ENCODE measurements at places on chromosomes 4 and X.

- DNase-seq: no peak
These were observed 60.7 kb downstream of the BLTP1 start for GRCh38 chr4:122212880-122213279.

- peak; percentile 8 for DNase-seq
These were observed 135.0 kb upstream of the TENT5D start for GRCh38 chrX:80285131-80285773.

DNA sequence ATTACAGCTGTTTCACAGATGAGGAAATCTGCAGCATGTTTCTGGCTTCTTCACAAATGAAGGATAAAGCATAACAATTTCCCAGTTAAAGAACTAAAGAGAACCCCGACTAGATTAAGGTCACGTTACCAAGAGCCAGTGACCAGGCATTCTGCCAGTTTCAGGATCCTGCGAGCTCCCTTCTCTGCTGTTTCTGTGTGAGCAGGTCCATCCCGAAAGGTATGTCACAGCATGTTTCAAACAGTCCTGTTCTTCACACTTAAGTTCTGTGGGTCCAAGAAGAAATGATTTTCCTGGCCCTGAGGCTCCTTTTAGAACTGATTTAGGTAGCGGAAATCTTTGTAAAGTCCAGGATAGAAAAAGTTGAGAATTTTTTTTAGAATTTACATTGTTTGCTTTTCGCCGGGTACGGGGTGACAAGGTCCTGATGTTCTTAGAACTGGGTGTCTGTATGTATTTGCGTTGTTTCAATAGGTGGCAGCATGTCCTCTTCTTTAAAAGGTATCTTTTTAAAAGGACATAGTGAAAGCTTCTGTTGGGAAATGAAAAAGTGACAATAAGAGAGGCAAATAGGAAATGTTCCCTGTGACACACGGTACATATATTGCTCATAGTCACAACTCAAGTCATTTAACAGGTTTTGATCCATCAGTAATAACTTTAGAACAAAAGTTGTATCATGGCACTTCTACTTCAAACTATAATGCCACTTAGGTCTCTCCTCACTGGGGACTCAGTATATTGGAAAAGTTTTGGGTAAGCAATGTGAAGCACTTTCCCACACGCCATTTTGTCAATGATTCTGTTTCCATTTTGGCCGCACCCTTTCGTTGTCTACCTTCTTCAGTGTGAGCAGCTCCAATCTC, 18.4 kb downstream of the IL21 start:
- DNase-seq: no peak

DNA sequence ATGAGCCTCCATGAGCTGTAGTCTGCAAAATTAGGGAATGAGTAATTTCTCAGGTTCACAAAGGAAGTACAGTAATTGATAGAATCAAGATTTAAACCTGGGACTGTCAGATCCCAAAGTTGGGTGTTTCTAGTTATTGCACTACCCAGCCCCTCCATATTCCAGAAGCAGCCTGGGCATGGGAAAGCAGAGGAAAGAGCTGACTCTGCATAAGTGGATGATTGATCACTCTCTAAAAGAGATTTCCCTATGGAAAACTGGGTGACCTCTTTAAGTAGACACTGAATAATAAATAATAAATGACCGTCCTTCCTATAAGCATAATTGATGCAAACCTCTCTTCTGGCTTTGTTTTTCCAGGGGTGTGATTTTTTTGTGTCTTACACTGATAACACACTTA, 5.2 kb downstream of the NAAA start:
- DNase-seq: no peak

- DNase-seq: no peak
These were observed 1232.0 kb downstream of the STIM2 start for GRCh38 chr4:28092610-28093009.

DNA sequence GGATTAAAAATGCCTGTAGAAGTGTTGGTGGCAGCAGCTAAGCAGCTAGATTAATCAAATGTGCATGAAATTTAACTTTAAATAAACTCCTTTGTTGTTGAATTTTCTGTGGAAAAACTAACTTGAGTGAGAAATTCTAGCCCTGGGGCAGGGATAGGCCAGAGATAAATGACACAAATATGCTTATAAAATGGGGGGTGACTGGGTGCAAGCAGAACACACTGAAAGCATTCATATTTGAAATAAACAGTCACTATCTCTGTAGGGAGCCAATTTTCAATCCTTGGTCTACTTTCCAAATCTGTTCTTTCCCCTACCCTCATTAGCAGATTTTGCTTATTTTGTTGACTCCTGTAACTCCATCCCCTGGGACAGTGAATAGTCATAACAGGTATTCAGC, 47.9 kb downstream of the RBPJ start:
- no peak for DNase-seq

DNA sequence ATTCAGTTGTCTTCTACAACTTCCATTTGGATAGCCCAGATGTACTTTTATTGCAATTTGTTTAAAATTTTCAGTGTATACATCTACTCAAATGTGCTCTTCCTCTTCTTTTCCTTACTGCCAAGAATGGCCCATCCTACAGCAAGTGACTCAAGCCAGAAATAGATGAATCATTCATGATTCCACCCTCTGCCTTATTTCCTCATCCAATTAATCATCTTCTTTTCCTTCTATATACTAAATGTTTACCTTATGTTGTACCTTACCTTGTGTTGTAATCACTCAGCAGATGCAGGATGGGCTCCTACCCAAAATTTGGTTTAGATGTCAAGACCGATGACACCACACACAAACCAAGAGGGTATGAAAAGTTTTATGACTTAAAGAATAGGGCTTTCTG, 437.8 kb downstream of the GRXCR1 start:
- no peak for DNase-seq

DNA sequence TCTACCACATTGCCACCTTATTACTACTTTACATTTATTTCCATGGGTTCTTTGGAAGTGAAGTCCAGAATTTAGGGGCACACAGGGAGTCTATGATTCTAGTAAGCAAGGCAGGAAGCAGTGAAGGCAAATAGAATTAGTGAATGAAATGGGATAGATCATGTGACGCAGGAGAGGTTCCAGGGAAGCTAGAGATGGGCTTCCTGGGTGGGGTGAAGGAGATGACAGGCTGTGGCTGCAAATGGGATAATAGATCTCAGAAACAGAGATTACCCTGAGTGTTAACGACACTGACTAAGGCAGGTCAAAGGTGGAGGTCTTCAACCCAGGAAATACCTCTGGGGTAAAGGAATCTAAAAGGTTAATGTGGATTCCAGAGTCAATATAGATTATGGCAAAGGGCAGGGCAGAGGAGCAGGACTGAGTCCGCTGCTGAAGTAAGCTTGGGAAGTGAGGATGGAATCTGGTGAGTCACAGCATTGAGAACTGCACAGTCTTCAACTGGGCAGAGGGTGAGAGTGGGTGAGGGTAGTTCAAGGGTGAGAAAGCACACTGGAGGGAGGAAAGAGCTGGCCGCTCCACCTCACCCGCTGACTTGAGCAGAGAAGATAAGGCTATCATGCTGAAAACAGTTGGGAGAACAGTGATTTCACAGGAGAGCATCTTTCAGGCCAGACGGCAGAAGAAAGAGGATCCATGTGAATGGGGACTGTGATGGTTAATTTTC, 70.8 kb downstream of the ANXA3 start:
- DNase-seq: no peak

- no peak for DNase-seq
These were observed 996.5 kb downstream of the CCSER1 start for GRCh38 chr4:91123742-91124141.

- no peak for DNase-seq
These were observed 123.9 kb downstream of the PDLIM5 start for GRCh38 chr4:94575652-94576051.

- DNase-seq: peak; percentile 6
These were observed 6.3 kb downstream of the MXD4 start for GRCh38 chr4:2255501-2256155.

DNA sequence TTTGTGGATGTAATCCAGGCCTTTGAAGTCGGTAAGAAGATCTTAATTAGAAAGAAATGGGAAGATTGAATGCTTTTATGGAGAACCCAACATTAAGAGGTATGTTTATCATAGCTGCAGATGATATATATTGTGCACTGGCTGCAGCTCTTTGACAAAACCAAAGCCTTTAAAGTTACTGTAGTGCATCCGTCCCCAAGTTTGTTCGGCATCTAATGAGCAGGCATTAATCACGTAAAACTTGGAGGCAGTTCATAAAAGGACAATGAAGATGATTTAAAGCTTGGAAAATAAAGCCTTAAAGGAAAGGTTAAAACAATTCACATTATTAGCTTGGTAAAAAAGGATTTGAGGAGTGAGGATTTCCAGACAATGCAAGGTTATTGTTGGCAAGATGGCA, 150.8 kb upstream of the ARX start:
- no peak for DNase-seq

GRCh38 chr4:61501812-61502211, 301.7 kb downstream of the ADGRL3 start:
- no peak for DNase-seq

DNA sequence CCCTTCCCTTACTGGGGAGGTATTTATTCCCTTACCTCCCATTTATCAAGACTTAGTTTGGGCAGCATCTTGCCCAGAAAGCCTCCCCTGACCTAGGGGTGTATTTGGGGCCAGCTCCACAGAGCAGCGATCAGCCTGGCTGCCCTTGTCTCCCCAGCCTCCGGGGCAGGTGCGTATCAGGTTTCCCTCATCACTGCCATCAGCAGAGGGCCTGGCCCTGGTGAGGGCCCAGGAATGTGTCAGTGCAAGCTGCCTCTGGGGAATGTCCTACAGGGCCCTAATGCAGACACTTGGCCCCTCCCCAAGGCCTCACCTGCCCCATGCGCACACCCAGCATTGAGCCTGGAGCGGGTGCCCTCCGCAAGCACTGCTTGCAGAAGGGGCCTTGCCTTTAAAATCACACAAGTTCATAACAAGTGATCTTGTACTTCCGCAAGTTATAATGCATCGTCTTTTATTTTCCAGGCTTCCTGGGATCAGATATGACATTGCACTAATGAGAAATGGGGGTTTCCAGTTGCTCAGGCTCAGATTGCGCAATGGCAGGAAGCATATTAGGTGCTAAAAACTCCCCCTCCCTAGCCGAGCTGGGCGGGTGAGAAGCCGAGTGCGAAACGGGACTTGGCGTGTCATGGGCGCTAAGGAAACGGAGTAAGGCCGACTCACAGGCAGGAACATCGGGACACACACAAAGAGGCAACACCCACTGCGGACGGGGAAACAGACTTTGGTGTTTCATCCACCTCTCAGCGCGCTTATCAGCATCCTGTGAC, 25.4 kb upstream of the AFAP1 start:
- DNase-seq: peak; percentile 83

- no peak for DNase-seq
These were observed 44.4 kb upstream of the TAPT1 start for GRCh38 chr4:16270454-16271328.

- no peak for DNase-seq
These were observed 30.8 kb downstream of the GPC4 start for GRCh38 chrX:133384454-133384853.

- DNase-seq: no peak
These were observed 181.0 kb downstream of the LDB2 start for GRCh38 chr4:16717266-16717970.

DNA sequence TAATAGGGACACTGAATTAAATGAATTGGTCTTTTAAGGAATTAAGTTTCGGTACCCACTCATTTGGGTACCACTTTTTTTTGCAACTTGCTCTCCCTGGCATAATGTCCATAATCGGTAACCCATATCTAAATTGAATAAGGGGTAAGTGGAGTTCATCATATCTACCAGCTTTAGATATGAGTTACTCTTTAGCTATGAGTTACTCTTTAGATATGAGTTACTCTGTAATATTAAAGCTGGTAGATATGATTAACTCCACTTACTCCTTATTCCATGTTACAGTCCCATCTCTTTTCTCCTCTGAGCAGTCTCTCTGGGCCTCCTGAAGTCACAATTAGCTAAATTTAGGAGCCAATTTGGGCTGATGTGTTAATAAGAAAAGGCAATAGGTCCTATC, 85.7 kb downstream of the TEX13C start:
- no peak for DNase-seq

GRCh38 chr4:181613200-181613599, 630.0 kb upstream of the TENM3 start:
- DNase-seq: no peak

- no peak for DNase-seq
These were observed 19.6 kb downstream of the FGFR3 start for GRCh38 chr4:1812720-1813119.

DNA sequence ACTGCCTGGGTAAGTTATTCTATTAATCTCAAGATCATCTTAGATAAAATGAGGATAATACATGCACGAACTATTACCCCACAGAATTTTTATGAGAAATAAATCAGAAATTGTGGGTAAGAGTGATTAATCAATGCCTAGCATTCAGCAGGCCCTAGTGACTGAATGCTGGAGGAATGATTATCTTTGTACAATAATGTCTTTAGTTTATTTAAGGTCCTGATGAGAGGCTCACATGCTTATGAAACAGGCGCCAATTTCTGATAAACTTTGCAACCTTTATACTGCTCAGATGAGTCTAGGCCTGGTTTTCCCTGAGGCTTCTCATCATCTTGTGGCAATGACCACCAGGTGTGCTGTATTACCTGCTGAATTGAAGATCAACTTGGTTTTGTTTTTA, 27.8 kb upstream of the BMP2K start:
- no peak for DNase-seq

DNA sequence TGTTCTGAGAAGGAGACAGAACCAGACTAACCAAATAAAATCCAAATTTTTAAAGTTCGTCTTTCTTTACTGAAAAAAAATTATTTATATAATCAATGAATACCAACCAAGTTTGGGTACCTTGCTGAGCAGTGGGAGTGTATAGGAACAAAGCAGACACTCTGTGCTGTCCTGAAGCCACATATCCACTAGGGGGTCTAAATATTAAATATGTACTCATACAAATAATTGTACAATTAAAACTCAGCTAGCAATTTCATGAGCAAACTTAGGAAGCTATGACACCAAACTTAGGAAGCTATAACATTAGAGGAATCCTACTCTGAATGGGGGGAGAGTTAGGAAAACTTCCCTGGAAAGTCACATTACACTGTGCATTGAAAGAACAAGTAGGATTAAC, 582.0 kb upstream of the EPHA5 start:
- DNase-seq: no peak

- peak; percentile 42 for DNase-seq
These were observed 769 bp downstream of the TCEAL1 start for GRCh38 chrX:103629318-103630170.

Data from activated CD4-positive, alpha-beta memory T cell treated with anti-CD3 and anti-CD28 coated beads for 36 hours (primary cell).